ENCODE measurements at places on chromosomes 12 and 14.

DNA sequence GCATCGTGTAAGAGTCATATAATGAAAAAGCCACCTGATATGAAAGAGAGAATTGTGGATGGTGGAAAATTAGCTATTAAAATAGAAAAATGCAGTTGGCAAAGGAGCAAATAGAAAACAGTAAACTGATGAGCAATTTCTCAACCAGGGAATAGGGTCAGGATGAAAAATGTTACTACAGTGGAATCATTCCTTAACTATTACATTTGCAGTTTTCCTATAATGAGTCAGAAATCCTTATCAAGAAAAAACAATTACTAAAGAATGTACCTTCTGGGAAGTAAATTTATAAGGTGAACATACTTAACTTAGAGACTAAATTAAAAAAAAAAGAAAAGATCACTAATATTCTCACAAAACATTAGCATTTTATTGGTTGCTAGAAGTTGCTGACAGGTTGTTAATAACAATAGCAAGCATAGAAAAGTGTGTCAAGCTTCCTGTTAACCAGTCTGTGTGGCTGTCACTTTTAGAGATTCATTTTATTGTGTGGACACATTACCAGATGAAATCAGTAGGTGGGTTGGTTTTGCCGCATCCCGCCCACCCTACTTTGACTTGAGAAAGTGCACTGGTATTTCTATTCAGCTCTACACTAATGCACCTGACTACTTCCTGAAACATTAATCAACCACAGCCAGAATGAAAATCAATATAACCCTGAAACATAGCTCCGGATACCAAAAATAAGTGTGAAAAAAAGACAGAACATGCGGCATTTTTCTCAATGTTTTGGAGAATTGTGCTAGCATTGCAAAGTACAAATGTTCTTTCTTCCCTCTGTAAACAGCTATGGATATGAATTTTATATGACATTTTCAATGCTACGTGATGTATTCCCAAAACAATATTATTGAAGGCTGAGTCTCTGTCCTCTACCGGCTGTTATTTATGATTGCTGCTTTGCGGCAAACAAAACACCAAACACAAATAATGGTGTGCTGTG, 576.7 kb downstream of the SLC16A7 start:
- no peak for DNase-seq

GRCh38 chr12:49912345-49913255, 8.9 kb upstream of the FAIM2 start:
- DNase-seq, result no peak

DNA sequence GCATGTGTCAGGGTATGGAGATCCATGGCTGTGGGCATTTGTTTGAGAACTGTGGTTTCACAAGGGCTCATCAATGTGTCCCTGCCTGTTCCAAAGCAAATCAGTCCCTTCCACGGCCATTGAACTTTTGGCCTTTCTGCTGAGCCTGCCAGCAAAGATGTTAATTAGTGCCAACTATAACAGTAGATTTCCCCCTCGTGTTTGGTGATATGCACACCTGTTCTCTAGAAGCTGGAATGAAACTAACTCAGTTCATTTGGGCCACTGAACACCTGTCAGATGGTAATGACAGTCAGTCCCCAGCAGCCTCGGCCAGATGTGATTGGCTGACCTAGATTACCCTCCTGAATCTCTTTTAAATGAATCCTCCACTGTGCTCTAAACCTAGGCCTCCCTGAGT, 43.2 kb downstream of the IRAK3 start:
- no peak for DNase-seq

DNA sequence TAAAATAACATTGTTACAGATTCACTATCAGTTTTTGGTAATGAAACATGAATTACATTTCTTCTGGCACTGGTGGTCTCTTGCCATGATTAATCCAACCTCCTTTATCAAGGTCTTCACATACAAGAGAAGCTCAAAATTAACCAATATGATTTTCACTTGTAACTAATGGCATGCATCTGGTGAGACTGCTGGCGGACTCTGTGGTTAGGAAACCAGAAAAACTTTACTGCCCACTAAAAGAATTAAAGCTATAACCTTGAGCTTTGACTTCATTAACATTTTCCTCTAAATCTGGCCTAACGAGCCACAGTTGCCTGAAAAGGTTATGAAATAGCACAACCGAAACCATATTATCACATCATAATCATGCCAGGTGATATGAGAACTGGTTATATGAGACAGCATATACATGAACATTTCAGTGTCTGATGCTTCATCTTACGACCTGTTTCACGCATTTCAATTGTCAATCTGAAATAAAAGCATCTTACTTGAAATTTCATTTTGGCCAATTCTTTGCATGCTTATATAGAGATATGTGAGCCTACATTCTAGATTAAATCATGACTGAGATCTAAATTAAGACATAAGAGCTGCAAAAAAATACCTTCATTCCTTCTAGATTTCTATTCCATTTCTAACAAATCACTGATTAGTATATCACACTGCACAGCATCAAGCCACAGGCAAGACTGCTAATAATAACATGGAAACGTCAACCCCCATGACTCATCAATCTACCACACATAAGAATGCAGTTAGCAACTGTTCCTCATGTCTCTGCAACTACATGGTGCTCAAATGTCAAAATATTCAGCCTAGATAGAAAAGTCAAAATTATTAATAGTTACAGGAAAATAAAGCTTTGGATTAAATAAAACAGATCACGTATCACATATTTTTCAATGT, 89.3 kb downstream of the OSBPL8 start:
- no peak for DNase-seq

DNA sequence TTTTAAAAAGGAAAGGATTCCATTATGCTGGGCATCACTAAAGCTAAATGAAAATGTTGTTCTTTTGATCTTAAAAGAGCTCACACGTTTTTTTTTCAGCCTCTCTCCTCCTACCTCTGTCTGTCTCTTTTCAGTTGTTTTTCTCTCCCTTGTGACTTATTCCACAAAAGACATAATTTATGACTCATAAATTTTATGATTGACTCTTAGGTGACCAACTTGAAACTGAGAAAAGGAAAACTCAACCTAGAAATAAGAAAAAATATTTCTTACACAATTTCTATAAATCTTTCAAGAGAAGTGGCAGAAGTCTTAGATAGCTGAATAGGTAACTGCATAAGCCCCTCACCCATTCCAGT, 227.7 kb upstream of the DDHD1 start:
- DNase-seq, result no peak

DNA sequence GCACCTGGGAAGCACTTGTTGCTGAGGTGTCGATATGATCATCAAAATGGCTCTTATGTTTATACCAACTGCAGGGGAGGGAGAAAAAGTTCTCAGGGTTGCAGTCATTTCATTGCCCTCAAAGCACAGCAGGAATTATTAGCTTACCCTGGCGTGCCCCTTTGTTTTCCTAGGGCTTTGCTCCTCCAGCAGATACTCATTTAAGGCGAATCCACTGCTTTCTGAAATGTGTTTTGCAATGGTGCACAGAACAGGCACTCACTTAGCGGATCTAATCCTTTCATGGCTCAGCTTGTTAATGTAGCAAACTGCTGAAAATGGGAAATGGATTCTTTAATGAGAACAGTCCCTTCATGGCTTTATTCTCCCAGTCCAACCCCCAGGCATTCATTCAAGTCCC, 76.7 kb downstream of the NKX2-1 start:
- DNase-seq, result no peak

DNA sequence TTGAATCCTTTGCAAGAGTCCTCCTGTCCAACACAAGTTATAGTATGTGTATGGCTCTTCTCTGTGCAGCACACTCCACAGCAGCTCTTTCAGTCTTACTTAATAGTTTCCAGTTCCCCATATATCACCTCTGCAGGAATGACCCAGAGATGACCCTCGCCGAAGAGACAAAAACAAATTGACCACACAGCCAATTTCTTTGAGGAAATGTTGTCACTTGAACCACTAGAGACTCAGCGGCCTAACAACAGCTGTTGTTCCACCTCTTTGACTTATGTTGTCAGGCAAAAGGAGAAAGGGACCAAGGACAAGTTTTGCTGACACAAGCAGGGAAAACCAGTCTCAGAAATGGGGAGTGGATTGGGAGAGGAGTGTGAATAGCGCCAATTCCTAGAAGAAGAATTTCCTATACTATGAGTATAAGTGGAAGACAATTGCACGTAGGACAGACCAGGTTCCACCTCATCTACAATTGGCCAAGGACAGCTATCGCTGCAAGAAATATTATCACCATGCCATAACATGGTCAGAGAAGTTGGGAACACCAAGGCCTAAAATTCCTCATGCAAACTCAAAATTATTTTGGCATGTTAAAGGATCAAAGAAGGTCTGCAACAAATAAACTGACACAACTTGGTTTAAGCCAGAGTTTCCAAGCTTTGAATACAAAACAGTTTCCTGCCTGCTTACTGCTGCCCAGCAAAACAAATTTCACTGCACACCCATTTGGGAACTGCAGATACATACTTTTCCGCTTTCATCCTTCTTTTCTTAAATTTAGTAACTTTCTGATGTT, 41.7 kb upstream of the ITPR2 start:
- no peak for DNase-seq

DNA sequence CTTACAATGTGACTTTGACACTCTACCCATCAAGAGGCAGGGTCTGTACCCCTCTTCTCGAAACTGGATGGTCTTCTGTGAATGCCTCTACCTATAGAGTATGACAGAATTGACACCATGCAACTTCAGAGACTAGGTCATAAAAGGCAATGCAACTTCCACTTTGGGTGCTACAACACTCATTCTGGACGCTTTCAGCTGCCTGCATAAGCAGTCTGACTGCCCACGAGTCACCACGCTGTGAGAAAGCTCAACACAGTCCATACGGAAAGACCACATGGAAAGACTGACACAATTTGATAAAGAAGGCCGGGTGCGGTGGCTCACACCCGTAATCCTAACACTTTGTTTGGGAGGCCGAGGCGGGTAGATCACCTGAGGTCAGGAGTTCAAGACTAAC, 14.9 kb downstream of the SLC7A7 start:
- no peak for DNase-seq

DNA sequence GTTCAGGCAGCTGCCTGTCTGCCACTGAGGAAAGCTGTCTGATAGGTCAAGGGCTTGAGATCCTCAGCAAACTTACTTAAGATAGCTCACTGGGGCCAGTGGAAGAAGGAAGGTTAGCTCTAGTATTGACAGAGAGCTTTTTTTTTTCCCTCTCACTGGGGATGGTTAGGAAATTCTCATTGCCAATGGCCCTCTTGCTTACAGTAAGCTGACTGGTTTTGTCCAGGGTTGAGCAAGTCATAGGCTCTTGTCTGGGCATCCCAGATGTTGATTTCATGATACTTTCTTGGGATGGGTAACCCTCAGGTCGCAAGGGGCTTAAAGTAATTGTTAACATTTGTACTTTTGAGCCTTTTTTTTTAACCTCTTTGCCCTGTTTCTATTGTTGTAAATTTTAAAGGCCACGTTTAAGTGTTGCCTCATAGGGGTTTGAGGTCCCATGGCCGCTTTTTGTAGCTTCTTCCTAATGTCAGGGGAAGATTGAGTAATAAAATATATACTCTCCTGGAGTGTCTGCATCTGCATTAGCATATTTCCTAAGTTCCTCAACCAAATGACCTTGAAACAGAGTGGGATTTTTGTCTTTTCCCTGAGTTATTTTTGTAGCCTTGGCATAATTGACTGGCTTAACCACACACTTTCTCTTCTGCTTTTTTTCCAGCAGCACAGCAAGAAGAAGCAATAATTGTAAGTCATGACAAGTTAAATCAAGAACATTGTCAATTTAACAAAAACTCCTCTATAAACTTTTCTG, 716.0 kb downstream of the LRFN5 start:
- DNase-seq, result no peak

- DNase-seq, result no peak
These were observed 41.3 kb downstream of the SSH1 start for GRCh38 chr12:108815875-108816594.

- no peak for DNase-seq
These were observed at the start of gene RARG for GRCh38 chr12:53231921-53232645. Gene RARG (minus strand): TSS chr12:53232209. CDS start chr12:53227545, 4,664 bp downstream.

DNA sequence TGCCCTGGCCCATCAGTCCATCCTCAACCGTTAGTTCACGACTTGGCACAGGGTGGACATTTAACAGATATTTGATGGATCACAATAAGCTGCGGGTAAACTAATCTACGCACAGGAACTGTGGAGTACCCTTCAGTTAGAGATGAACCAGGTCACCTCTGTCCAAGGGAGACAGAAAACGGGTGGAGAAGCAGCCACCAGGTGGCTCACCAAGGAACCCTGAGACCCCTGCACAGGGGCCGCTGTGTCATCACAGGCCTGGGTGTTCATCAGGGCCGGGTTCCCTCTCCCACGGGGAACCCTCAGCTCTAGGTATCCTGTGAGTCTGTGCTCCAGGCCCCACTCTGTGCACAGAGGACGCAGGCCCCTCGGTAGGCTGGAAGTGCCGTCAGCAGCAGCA, 122.2 kb downstream of the PIWIL1 start:
- DNase-seq, result no peak

GRCh38 chr12:91948504-91948903, 197.1 kb downstream of the BTG1 start:
- no peak for DNase-seq

DNA sequence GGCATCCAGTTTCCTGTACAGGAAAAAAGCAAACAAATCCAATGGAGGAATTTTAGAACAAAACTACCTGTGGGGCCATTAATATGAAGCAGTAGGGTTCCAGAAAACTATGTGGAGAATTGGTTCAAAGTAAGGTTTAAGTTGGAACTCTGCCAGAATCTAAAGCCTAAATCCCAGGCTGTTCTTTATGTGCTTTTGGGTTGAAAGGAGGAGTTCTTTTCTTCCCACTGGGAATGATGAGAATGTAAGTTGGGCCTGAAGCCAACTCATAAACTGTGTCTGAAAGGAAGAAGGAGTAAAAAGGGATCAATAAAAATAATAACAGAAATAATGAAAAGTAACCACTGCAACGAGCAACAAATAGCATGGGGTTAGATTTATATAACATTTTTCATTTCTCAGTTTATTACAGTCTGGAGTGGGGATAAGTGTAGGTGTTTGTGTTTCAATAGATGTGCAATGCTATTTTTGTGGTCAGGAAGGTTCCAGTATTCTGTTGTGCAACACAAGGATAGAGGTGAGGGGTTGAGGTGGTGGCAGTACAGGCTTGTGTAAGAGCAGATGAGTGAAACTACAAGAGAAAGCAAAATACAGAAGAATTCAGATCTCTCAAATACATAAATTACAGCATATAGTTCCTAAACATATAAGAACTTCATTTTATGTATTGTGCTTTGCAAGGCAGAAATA, 373.6 kb downstream of the EMP1 start:
- no peak for DNase-seq

DNA sequence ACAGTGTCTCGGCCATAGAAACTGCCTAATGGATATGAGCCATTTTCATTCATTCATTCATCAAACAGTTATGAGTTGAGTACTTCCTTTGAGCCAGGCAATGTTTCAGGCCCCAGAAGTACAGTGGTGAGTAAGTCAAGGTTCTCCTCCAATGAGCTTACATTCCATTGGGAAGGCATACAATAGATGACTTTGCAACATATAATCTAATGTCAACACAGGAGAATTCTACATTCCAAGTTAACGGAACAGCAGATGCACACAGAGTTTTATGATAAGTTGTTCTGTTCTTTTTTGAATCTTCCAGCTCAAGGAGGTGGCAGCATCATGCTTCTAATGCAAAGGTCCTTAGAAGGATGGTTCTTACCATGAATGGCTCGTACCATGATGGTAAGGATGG, 3.2 kb upstream of the RFC5 start:
- DNase-seq, result no peak

Measured in D341Med (cell line).